ENCODE measurements at places on chromosomes 6 and 20.

GRCh38 chr6:74654296-74654695 lies 551.6 kb downstream of the COL12A1 start:
- DNase-seq: no peak

- DNase-seq: no peak
Measured at GRCh38 chr6:101730954-101731353, 337.4 kb downstream of the GRIK2 start.

GRCh38 chr6:141208101-141208500 lies 924.6 kb upstream of the GJE1 start:
- DNase-seq: no peak

DNA sequence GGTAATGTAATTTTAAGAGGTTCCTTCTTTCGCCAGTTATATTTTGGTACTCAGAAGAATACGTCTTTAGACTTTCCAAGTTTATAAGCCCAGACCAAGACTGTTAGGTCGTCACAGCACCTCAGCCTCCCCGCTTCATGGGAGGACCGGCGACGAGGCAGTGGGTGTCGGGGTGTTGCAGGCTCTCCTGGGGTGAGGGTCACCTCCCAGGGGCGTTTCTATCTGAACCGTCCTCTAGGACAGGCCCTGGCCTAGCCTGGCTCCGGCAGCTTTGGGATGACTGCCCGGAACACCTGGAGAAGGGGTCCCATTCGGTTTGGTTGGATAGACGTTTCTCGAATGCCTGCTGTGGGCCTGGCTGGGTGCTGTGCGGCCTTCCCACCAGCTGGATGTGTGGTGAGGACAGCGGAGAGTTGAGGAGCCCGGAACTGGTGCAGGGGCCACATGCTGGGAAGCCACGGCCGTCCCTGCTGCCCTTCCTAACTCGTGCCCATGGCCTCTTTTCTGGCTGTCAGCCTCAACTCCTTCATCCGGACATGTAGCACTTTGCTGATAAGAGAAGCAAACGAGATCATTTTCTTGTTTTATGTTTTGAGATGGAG lies 1.1 kb downstream of the OSBPL2 start:
- DNase-seq: no peak

- DNase-seq: peak; percentile 16
Measured at GRCh38 chr20:56552911-56553629, 20.0 kb downstream of the FAM209B start.

GRCh38 chr6:94501516-94501915 lies 1075.8 kb upstream of the MANEA start:
- peak; percentile 13 for DNase-seq

GRCh38 chr6:26521600-26522391 lies 16.4 kb upstream of the HMGN4 start:
- DNase-seq: peak; percentile 80

- DNase-seq: no peak
Measured at GRCh38 chr20:20138301-20139064, 86.2 kb downstream of the CFAP61 start.

DNA sequence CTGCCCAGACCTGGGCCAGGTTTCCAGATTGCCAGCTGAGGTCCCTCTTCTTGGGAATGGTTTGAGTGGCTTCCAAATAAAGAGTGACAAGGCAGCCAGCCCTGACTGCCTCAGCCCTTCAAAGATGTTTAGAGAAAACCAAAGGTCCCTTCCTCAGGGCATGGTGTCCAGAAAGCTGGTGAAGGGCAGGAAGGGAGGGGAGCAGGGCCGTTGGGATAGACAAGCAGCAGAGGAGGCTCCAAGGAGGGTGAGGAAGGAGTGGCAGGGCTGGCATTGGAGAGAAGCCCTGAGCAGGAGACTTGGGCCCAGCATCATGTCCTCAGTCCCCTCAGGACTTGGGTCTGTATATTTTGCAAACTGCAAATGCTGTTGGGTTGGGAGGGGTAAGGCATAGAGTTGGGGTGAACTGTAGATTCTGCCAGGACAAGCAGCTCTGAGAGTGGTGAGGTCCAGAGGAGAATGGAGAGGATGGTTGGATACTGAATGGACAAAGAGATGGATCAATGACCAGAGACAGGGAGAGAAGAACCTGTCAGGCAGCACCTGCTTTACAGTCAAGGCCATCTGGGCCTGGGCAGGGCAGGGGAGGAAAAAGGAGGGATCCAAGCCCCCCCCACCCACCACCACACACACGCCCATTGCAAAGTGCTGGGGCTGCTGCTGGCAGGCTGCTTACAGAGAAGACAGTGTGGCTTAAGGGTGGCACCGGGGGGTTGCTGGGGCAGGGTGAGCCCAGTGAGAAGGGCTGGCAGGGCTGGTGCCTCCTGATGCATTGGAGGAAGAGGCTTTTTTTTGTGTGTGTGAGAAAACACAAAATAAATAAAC lies 5.5 kb upstream of the DSN1 start:
- no peak for DNase-seq

- DNase-seq: peak; percentile 28
Measured at GRCh38 chr6:110841266-110841665, 26.0 kb upstream of the CDK19 start.

DNA sequence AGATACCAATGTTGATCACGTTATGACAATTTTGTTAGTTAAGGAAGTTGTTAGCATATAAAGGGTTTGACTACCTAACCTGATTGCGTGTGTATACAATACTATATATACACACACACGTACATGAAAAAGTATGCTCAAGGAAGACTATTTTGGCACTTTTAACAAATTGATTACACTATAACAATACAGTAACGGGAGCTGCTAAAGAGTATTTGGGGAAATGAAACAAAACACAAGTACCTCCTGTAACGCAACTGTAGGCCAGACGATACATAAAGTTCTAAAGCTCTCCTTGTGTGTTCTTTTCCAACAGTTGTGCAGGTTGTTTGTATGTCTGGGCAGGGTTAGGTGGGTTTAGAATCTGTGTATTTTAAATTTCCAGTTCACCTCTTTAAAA lies 98.7 kb downstream of the PLEKHG1 start:
- no peak for DNase-seq

- peak; percentile 42 for DNase-seq
Measured at GRCh38 chr6:161922631-161923119, 648.8 kb upstream of the AGPAT4 start.

DNA sequence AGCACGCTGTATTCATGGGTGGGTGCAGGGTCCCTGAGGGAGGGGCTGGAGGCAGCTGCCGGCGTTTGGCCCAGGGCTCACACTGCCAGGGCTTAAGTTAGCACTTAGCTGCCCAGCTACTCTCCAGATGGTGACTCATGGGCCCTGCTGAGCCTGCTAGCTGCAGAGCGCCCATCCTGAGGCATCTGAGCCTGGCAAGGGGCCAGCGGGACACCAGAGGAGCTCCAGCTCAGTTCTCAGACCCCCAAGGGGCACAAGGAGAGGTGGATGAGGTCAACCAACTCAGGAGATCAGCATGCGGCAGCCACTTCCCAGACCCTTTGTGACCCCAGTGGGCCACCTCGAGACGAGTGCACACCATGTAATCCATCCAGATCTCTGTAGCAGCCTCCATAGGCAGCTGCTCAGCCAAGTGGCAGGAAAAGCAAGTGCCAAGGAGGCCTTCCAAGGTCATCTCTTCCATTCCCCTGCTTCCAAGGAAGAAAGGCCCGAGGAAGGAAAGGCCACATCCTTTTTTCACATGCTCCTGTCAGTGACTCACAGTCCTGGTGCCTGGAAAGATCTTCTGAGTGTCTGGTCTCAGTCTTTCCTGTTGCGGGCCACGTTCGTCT lies 35.3 kb downstream of the FOXP4 start:
- no peak for DNase-seq

GRCh38 chr6:130337534-130337933 lies 28.3 kb upstream of the TMEM200A start:
- DNase-seq: no peak

GRCh38 chr6:8881663-8882062 lies 446.3 kb upstream of the SLC35B3 start:
- DNase-seq: peak; percentile 76

- DNase-seq: no peak
Measured at GRCh38 chr6:104396077-104396476, 463.6 kb downstream of the HACE1 start.

GRCh38 chr6:170128346-170128745 lies 162.5 kb downstream of the DLL1 start:
- no peak for DNase-seq

DNA sequence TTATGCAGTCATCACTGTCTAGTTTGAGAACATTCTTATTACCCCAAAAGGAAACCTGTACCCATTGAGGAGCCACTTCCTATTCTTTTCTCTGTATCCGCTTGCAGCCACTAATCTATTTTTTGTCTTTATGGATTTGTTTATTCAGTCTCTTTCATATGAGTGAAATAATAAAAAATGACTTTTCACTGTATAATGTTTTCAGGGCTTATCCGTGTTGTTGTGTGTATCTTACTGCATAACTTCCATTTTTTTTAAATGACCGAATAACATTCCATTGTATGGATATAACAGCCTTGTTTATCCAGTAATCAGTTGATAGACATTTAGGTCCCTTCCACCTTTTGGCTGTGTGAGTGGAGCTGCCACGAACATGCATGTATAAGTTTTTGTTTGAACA lies 86.6 kb downstream of the ZFAND3 start:
- no peak for DNase-seq

DNA sequence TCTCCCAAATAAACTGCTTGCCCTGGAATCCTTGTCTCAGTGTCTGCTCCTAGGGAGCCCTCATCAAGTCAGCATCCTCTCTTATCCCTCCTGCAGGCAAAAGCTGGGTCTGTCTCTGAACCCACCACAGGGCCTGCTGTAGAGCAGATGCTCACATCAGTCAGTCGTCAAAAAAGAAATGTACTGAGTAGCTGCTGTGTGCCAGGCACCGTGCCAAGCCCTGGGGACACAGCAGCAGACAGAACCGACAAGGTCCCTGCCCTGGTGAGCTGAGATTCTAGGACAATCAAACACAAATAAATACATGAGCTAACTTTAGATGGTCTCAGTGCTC lies 68.5 kb downstream of the EYA2 start:
- no peak for DNase-seq

GRCh38 chr6:29628419-29629281 lies 4.3 kb downstream of the GABBR1 start:
- no peak for DNase-seq

DNA sequence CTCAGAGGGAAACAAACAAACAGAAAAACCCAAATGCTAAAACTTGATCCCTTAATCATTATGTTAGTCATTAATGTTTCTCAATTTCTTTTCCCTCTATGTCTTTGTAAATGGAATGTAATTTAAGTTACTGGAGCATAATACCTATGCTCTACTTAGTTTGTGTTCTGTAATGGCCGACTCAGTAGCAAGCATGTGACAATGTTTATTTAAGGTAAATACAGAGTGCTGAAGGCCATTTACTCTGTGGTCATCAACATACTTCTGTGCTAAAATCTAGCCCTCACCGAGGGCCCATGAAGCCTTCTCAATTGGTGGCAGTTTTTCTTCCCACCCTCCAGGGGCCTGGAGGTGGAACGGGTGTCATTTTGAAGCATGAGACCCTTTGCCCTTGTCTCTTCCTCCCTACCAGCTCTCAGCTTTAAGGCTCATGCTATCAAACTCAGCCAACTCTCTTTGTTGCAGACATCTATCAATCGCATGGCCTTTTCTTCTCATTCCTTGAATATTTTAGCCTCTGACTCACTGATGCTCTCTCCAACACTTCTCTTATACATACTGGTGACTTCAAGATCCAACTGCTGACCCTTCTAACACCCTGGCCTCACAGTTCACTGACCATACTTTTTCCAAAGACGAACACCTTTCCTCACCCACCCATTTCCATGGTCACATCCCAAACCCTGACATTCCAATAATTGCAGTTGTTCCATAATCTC lies 48.2 kb downstream of the STX7 start:
- no peak for DNase-seq

DNA sequence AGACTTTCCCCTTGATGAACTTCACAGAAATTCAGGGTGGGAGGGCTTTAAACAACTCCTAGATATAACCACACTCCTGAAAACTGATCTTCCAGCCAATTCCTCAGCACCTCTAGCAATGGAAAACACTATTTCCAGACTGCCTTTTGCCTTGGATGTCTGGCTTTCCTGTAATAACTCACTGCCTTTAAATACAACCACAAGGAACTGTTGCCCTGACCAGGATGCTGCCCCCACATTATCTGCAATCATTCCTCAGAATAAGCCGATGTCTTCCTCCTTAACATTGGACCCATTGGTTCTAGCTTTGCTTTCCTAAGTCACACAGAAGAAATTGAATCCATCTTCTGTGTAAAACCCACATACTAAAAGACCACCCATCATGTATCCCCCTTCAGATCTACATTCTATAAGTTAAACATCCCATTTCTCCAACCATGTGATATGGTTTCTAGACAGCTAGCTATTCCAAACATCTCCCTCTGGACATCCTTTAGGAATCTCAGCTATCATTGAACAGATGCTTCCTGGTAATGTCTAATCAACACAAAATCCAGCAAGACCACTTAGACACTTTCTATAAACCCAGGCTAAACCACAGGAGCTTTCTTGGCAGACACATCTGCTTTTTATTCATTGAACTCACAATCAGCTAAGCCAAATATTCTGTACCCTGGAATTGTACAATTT lies 95.9 kb upstream of the KCNQ5 start:
- no peak for DNase-seq

- DNase-seq: no peak
Measured at GRCh38 chr6:134647861-134648260, 302.0 kb downstream of the ALDH8A1 start.

- DNase-seq: no peak
Measured at GRCh38 chr6:107691062-107691751, 132.9 kb downstream of the SCML4 start.

GRCh38 chr6:79536585-79536953 lies 661 bp downstream of the LCA5 start:
- DNase-seq: no peak

- no peak for DNase-seq
Measured at GRCh38 chr6:42482174-42482573, 30.4 kb upstream of the TRERF1 start.
